ENCODE measurements at places on chromosomes 1 and 21. TPM values are rescaled to one million over a fixed set of nuclear protein-coding genes. Genes with fewer than 3 reads are reported as not detected.

The COL6A1 gene
- total RNA-seq, result 12.6 TPM

The LRRIQ3 gene
- 0.81 TPM for total RNA-seq

The NBPF26 gene
- 8.4 TPM for total RNA-seq

The LPAR3 gene
- total RNA-seq, result 4.1 TPM

DNA sequence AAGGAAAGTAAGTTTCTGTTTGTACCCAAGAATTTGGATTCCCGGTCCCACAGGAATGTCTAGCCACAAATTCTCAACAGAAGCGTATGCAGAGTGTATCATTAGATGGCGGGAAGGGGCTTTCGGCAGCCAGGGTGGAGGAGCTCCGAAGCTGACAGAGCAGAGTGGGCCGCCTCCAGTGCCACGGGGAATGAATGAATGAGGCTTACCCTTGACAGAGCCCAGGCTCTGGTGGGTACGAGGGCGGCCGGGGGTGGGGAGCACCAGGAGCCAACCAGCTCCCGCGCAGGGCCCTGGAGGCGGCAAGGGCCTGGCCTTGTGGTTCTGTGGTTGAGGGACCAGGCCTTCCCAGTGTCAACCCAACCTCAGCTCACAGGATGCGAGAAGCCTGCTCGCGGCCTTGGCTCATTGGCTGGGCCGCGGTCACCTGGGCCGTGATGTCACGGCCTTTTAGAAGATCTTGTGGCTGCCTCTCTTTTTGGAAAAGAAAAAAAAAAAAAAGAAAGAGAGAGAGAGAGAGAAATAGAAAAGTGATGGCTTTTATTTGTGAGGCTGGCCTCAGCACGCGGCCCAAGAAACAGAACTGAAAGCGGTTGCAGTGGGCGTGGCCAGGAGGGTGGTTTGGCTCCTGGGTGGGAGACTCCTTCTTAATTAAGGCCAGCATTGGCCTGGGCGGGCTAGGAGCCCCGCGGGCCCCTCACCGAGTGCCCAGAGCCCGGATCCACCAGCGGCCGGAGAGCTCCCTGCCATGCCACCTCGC, 34.9 kb upstream of the RUNX3 start:
- DNase-seq, result no peak

GRCh38 chr1:83641796-83642443, 357.0 kb downstream of the TTLL7 start:
- peak; percentile 38 for DNase-seq

- no peak for DNase-seq
Observed at GRCh38 chr1:15748264-15748663, 6.0 kb downstream of the TMEM82 start.

DNA sequence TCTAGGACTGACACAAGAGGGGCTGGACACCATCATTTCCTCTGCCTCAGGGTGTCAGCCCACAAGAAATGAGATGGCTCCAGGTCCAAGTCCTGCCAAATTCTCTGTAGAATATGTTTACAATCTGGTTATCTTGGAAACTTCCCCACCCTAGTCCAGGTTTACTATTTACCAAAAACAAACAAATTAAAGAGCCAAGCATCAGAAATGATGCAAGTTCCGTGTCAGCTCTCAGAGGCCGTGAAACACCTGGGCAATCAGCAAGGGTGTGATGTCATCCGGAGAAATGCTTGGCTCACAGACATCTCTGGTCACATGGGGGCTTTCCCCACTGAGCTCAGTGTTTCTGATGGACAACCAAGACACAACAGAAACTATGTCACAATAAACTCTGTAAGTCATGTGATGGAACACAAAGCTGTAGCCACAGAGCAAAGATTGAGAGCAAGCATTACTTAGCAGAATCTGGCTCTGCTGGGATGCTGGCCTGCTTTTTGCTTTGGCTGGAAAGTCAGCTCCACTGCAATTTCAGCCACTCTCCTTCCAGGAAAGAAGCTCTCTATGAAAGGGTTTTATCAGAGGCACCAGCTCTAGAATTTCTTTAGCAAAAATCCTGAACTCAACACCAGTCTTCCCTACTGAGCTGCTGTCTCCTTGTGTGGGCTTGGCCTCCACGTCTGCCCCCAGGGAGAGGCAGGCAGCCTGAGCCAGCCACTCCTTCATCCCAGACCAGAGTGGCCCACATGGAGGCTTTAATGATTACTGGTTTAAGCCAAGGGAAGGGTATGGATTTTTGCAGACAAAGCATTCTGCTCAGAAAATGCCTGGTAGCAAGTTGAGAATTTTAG, 55.9 kb downstream of the NENF start:
- DNase-seq, result peak; percentile 72
